Activated CD4-positive, CD25-positive, alpha-beta regulatory T cell treated with anti-CD3 and anti-CD28 coated beads, Interleukin-2, amount 50 U/mL, for 24 hours (primary cell): ENCODE measurements at places on chromosomes 3 and 15.

DNA sequence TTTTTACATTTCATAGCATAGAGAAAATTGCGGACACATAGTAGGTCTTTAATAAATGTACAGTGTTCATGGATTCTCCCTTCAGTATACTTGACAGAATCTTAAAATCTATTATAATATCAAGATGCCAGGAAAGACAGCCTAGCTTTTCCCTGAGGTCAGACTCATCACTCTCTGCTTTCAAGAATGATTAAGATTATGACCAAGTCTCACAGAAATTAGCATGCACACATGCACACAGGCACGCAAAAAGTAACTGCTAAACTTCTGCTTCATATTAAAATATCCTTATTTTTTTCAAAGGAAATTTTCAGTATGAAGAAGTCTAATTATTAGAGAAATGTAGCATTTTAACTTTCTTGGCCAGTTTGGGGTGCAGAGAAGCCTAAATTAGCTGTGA, 493.8 kb upstream of the NECTIN3 start:
- no peak for ATAC-seq

DNA sequence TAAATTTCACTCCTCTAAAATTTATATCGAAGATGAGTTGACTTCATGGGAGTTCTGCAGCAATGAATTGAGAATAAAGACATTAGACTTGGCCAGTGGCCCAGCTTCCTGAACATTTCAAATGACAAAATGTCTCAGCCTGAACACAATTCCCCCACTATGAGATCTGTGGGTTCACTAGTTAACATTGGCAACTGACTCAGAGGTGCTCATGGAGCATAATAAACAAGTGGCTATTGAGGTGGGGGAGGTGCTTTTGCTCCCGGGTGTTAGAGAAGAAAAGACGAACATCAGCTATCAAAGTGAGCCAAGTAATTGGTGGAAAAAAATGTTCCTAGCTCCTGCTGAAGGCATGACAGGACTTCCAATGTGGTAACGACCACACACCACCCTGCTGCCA, 6.3 kb downstream of the ATP13A4 start:
- no peak for ATAC-seq

DNA sequence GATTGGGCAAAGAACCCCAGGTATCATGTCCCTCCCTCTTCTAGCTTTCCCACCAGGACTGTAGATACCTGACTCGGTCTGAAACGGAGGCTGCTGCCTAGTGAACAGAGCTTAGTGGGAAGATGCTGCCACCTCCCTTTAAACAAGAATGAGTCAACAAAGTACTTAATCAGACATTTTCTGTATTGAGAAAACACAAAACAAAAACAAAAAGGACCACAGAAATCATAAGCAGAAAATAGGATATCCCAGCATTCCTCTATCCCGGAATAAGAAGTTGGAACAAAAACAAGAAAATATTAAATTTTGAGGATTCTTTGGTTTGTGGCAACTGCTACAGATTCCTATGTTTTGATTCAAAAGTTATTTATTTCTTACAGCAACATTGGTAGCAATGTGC, 51.7 kb upstream of the COL8A1 start:
- ATAC-seq: no peak

GRCh38 chr3:52532517-52532837, 1.2 kb downstream of the NT5DC2 start:
- no peak for ATAC-seq

DNA sequence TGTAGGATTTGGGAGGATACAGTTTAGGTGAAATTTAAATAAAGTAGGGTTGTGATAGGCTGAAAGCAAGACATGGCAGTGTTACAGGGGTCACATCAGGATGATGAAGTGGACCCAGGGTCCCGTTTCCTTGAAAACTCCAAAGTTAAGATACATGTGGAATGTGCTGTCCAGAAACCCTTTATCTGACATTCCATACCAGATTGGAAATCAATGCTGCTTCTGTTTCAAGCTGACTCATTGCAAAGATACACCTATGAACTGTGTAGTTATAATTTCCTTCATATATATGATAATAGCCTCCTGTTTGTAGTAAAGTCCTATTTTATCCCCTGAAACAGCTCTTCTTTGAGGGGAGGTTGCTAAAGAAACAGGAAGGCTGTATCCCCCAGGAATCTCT, 71.0 kb upstream of the NR2E3 start:
- ATAC-seq: no peak

DNA sequence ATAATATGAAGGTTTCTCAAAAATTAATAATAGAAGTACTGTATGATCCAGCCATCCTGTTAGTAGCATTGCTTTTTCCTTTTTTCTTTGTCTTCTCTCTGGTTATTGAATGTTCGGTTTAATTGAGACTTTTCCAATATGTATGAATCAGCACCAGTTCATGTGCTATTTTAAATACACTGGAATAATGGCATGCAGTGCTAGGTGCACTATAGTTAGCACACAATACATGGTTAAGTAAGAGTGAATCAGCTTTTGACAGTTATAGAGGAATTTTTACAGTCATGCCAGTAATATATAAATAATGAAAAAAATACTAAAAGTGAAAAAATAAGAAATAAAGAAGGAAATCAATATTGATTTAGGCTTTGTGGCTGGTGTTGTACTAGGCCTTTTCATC, 113.8 kb upstream of the STRIT1 start:
- no peak for ATAC-seq

DNA sequence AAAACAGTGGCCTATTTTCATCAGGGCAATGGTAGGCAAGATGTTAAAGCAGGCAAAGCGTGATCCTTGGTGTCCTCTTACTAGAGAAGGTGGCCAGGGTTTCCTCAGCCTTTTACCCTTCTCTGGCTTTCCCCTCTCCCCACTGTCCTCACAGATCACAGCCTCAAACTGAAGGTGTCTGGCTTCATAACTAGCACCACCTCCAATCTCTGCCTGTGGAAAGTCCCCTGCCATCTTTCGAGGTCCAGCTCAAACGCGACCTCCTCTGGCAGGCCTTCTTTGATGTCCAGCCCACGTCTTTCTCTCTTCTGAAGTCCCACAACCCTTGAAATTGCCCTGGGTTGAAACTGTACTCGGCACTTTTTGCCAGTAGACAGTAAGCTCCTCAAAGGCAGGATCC, 35.9 kb downstream of the CYP19A1 start:
- no peak for ATAC-seq

DNA sequence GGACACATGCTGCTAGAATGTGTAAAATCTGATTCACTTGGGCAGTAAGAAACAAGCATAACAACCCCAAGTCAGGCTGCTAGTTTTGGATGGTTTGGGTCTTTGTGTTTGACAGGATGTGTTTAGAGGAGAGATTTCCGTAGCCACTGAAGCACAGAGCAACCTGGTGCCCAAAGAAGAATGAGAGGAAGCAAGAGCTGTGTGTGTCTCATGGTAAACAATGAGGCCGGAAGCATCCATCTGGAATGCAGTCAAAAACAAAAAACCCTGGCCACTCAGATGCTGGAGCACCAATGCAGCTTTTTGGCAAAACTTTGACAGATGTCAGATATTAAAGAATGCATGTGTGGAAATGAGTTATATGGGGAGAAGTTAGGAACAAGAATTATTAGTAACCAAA, 39.4 kb upstream of the SNRK start:
- ATAC-seq: no peak

- no peak for ATAC-seq
Measured at GRCh38 chr3:119033393-119034255, 1.0 kb downstream of the IGSF11 start.

DNA sequence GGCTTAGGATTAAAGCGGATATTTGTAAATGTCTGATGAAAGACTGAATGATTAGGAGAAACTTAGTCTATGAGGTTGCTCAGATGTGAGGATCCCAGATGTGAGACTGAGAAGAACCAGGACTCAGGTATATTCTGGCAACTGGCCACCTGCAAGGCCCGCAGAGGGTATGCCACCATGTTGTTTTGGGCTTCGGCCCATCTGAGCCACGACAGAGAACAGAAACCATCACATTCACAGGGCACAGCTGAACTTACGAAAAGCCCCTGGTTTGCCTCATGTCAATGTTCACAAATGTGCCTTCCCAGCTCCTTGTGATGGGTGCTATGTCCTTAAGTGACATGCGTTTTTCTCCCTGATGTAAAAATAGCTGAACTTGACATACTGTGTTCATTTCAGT, 412.5 kb upstream of the RORA start:
- no peak for ATAC-seq

DNA sequence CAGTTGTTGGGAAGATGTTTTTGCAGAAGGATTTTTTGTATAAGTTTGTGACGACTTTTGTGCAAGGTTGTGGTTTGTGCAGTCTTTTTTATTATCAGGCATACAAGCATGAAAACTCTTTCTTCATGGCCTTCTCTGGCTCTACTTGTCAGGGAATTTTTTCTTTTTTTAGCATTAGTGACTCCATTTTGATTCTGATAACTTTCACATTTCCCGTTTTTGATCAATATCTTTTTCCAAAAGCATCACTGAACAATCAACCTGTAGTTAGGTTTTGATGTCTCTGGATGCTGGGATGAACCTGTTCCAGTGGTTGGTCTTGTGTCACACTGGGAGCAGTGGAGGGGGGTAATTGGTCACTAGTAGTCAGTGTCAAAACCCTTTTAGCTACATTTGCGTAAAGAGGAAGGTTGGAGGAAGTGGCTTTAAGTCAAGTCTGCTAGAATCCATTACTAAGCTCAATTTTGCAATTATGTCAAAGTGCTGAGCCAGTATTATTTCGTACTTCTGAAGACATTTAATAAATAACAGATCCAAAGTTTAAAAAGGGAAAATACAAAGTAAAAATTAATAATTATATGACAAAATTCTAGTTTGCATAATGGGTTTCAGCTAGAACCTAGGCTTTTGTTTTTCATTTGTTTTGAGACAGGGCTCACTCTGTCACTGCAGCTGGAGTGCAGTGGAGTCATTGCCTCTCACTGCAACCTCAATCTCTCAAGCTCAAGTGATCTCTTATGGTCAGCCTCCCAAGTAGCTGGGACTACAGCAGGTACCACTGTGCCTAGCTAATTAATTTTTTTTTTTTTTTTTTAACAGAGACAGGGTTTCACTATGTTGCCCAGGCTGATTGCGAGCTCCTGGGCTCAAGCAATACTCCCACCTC, 18.8 kb upstream of the CFAP161 start:
- no peak for ATAC-seq

- no peak for ATAC-seq
Measured at GRCh38 chr3:97417-98258, 98.9 kb upstream of the CHL1 start.

- no peak for ATAC-seq
Measured at GRCh38 chr15:74259821-74260607, 23.9 kb downstream of the CCDC33 start.

- no peak for ATAC-seq
Measured at GRCh38 chr15:46660096-46660842, 1025.4 kb downstream of the SQOR start.

DNA sequence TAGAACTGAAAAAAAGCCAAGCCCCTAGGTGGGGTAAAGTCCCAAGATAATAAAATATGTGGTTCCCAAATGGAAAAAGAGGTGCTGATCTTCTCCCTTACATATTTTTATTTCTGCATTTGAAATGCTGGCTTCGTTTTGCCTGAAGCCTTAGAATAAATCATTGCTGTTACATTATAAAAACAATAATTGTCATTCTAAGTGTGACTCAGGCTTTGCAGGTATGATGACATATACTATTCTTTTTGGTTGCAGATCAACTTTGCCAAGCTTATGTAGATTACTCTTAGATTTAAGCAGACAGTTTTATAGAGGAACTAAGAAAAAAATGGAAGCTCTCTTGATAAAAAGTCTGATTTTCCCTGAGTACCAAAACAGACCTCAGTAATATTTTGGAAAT, 7.5 kb downstream of the IDH3A start:
- no peak for ATAC-seq

GRCh38 chr3:68135067-68135466, 480.7 kb upstream of the SUCLG2 start:
- ATAC-seq: no peak

GRCh38 chr3:156174229-156174847, 54.0 kb downstream of the KCNAB1 start:
- no peak for ATAC-seq

- no peak for ATAC-seq
Measured at GRCh38 chr3:48897460-48898376, 964 bp downstream of the SLC25A20 start.

DNA sequence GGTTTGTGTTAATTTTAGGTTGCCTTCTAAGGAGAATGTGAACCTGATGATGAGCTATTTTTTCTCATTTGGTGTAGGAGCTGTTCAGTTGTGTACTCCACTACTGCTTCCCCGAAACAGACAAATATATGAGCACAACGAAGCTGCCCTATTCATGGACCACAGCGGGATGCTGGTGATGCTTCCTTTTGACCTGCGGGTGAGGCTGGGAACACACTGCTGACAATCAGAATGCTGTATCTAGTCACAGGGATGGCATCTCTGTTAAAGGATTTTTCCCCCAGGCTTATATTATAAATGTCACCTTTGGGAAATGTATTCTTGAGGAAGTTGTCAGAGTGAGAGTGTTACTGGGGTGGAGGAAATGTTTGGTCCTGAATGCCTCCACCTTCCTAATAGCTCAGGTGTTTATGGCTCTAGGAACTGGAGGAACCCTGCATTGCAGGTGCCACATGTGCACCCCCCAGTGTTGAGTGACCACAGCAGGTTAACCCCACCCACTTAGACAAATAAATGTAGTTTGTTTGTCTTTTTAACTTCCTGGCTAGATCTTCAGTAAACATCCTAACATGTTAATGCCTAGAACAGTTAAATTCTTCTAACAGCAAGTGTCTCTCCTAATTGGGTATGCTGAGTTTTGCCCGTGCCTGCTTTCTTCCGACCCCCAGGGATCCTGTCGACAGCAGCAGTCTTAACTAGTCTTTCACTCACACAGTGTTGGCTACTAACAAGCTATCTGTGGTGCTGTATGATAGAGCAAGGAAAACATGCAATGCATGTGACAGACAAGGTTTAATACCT, 35.7 kb downstream of the SRP14 start:
- ATAC-seq: no peak

DNA sequence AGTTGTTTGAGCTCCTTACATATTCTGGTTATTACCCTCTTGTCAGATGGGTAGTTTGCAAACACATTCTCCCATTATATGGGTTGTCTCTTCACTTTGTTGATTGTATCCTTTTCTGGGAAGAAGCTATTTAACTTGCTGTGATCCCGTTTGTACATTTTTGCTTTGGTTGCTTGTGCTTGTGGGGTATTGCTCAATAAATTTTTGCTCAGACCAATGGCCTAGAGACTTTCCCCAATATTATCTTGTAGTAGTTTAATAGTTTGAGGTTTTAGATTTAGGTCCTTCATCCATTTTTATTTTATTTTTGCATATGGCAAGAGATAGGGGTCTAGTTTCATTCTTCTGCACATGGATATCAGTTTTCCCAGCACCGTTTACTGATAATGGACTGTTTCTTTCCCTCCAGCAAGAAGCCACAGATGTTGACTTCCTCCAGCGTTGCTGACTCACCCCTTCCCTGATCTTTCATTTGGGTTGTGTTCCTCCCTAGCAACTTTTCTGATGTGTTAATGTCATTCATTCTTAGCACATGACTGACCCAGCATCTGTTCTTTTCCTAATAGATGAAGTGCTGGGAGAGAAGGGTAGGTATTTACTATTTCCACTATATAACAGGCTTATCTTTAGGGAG, 166.7 kb upstream of the SGO1 start:
- no peak for ATAC-seq

- no peak for ATAC-seq
Measured at GRCh38 chr3:61650276-61650675, 88.9 kb downstream of the PTPRG start.
